BJ (cell line): ENCODE measurements at places on chromosomes 13 and 19. TPM values are rescaled to one million over a fixed set of nuclear protein-coding genes. Genes with fewer than 3 reads are reported as not detected.

RNF113B gene
- not detected in 2 replicates for polyA plus RNA-seq

DNA sequence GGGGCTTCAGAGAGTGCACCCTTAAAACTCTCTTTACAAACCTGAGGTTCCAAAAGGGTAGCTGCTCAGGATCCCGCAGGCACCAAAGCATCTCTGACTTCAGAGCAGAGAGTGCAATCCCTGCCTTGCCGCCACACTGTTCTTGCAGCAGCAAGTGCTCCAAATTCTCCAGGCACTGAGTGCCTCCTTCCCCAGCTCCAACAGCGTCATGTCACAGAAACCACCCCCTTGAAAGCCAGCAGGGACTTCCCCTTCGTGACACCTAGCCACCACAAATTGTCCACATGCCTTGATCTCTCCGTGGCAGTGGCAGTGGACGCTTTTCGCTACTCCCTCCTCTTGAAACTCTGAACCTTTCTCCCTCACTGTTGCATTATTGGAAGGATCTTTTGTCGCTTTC is 39.9 kb downstream of the MBNL2 start:
- DNase-seq: no peak

TMPRSS9 gene
- not detected in 2 replicates for polyA plus RNA-seq

- DNase-seq: no peak
These were observed 435.6 kb downstream of the FOXO1 start for GRCh38 chr13:40230833-40231266.

CFD gene
- polyA plus RNA-seq: 0.70 and 0.77 TPM in 2 replicates

ZNF227 gene
- polyA plus RNA-seq: 5.9 and 7.7 TPM in 2 replicates

DNA sequence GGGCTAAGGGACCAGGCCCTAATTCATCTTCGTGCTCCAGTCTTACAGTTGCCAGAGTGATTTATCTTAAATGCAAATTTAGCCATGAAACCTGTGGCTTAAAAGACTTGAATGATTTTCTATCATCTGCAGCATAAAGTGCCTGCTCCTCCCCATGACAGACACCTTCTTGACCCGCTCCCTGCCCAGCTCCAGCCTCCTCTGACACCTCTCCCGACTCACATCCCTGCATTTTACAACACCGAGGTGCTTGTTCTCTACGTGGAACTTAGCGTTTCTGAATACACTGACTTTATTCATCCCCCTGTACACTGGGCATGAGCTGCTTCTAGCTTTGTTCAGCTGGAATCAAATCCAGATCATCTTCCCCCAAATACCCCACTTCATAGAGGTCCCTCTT is 128.7 kb upstream of the MYO16 start:
- DNase-seq: no peak

DNA sequence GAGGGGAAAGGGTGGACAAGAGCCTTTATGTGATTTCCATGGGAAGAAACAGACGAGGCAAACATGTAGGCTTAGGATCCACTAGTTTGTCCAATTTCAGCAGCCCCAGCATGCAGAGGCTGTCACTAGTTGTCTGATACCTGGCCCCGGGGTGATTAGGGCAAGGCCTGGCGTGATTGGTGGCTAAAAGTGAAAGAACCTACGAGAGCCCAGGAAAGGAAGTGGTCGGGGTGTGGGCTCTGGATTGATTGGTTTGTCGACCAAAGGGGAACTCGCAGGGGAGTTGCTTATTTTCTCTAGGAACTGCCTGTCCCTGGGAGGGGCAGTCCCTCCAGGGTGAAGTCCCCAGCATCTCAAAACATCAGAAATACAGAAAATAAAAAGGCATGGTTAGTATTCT is 64.2 kb upstream of the UQCRFS1 start:
- no peak for DNase-seq

NFIX gene
- 12.8 and 29.4 TPM in 2 replicates for polyA plus RNA-seq

TYROBP gene
- polyA plus RNA-seq: not detected in 2 replicates

DNA sequence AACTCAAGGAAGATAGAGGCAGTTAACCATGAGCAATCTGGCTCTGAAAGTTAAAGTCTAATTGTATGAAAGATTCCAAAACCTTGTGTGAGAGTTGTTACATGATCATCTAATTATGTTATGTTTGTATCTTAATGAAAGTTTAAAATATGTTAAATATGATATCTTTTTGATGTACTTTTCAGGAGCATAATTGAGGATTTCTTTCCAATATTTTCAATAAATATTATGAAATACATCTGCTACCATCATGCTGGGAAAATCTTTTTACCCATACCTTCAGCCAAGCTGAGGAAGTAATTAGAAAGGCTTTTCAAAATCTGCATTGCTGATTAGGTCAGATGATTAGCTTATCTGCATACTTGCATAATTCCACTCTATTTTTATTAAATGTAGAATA is 318.4 kb downstream of the KLF12 start:
- DNase-seq: no peak

DNA sequence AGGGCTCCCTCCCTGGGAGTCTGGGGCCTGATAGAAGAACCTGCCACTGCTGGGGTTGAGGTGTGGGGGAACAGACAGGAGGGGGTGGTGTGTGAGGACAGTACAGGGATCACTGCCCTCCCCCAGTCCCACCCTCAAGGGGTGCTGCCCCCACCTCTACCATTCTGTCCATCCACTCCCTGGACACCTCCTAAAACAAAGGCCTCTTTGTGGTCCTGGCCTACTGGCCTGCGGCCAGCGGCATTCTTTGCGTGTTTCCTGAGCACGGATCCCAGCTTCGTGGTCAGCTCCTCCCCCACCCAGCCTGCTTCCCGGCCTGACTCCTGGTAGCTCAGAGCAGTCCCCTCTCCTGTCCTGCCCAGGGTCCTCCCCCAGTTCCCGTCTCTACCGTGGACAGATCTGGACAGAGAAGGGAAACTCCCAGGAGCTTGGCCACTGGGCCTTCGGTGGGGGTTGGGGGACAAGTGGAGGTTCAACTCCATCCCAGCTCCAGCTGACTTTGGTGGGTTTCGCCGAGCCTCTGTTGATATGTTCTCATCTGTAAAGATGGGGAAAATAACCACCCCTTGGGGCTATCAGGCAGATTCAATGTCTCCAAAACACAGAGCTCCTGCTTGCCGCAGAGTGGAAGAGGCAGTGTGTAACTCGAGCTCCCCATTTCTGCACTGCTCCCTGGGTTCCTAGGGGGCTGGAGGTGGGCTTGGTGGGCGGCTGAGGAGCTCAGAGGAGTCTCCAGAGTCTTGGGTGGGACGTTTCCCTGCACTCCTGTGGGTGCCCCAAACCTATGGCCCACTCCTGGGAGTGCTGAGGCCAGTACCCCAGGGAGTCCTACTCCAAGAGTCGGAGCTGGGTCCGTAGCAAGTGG is 48.7 kb downstream of the LYL1 start:
- DNase-seq: peak; percentile 86

- no peak for DNase-seq
These were observed 808 bp downstream of the SLITRK5 start for GRCh38 chr13:87671753-87672605.

ZNF534 gene
- 0.05 TPM in 1 of 2 replicates, not detected in the other for polyA plus RNA-seq

GRCh38 chr13:32629313-32629712 is 43.1 kb downstream of the PDS5B start:
- DNase-seq: no peak

DNA sequence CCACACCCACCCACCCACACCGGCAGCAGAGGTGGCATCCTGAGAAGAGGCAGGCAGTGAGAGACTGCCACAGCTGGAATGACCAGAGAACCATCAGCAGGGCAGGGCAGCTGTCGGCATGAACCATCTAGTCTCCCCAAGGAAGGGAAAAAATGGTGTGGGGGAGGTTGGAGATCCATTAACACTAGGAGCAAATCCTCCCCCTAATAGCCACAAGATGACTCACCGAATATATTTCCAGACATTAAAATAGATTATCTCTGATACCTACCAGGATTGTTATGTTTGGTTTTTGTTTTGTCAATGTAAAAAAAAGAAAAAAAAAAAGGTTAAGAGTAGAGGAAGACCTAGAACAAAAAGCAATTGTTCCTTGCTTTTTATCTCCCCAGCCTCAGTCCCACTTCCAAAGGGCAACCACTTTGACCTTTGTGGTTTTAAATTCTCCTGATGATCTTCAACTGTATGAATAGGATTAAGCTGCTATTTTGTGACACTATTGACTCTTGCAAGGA is 34.2 kb downstream of the THSD1 start:
- DNase-seq: no peak

- DNase-seq: no peak
These were observed 2.0 kb downstream of the PTH2 start for GRCh38 chr19:49421039-49421877.

GRCh38 chr13:36142735-36143134 is 11.6 kb upstream of the DCLK1 start:
- no peak for DNase-seq

GRCh38 chr19:7927605-7928333 is 1.8 kb upstream of the CTXN1 start:
- DNase-seq: no peak

KLK12 gene
- polyA plus RNA-seq: not detected in 2 replicates

ZNF540 gene
- 0.58 and 0.65 TPM in 2 replicates for polyA plus RNA-seq

TRIP10 gene
- 42.1 and 51.5 TPM in 2 replicates for polyA plus RNA-seq

RINL gene
- polyA plus RNA-seq: 1.9 TPM in 2 replicates

DNA sequence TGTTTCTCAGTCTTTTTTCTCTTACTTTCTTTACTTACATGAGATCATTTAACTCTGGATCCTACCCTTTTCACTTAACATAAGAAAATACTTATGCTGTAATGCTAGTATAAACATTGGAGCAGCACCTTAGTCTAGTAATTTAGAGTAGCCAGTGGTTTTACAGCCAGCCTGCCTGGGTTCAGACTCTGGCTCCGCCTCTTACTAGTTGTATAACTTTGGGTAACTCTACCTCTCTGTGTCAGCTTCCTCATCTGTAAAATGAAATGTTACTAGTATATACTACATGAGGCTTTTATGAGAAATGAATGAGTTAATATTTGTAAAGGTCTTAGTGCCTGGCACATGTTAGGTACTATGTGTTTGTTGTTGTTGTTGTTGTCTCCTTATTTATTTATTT is 5.6 kb downstream of the CDADC1 start:
- no peak for DNase-seq

- no peak for DNase-seq
These were observed 44.3 kb upstream of the CEACAM21 start for GRCh38 chr19:41531438-41532311.

DNA sequence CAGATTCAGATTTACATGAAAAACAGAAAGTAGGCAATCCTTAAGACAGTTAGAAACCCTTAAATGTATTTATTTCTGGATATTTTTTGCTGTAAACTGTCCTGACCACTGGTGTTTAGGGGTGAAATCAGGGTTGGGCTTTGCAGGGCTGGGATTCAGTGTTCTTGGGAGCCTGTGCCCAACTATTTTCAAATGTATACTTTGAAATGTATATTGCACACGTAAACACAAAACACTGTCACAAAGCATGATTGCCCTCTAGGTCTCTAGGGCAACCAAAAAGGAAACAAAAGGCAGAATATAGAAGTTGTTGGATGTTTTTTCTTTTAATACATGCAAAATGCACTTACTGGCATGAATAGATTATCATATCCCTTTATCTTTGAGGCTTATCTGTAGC is 1185.4 kb downstream of the DIAPH3 start:
- DNase-seq: no peak

DNA sequence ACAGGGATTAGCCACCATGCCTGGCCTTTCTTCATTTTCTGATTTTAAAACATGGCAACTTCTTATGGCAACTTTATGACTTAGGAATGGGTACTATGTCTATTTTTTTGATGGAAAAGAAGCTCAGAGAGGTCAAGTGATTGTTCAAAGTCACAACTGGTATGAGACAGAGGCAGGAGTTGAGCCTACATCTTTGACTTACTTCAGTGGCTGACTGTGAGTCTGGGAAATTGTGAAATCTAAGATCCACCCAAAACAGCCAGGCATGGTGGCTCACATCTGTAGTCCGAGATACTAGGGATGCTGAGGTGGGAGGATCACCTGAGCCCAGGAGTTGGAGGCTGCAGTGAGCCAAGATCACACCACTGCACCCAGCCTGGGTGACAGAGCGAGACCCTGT is 2.4 kb upstream of the ACTL9 start:
- no peak for DNase-seq

DNA sequence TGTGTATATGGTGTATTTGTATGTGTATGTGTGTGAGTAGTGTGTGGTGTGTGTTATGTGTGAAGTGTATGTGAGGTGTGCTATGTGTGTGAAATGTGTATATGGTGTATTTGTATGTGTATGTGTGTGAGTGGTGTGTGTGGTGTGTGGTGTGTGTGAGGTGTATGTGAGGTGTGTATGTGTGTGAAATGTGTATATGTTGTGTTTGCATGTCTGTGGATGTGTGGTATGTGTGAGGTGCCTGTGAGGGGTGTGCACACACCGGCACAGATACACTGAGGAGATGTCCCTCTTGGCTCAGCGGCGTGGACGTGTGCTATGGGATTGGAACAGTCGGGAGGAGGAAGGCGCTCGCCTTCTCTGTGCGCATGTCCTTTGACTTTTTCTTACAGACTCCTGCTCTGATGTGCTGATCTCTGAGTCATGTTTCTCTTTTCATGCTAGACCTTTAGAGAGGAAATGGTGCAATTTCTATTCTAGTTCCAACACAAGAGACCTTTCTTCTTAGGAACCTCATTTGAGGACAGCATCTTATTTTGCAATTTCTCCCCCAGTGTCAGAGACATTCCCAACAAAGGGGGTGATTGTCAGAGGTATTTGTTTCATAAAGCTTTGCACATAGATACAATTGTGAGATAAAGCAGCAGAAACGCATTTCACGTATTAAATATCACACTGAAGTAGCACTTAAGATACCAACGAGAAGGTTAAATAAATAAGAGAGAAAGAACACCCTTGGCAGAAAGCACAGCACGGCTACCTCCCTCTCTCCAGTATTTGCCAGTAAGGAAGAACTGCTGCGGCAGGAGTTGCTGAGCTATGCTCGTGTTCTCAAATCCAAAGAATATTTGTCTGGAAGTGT is 11.3 kb upstream of the TNFRSF19 start:
- DNase-seq: no peak

ADGRE3 gene
- polyA plus RNA-seq: not detected in 2 replicates

LHB gene
- not detected in 2 replicates for polyA plus RNA-seq

DNA sequence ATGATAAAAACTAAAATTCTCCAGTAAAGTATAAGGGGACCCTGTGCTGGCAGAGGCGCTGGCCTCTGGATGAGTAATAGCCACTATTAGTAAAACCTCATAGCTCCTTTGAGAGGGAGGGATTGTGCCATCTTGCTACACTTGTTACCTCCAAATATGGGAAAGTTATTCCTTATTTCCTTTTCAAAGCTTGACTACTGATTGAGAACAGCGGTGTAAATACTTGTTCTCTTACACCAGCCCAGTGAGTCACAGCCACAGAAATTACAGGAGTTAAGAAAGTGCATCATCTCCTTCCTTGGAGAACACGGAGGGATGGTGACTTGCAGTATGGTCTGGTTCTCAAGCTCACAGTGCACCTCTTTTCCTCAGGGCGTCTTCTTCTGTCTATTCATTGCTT is 379.0 kb downstream of the EFNB2 start:
- DNase-seq: peak; percentile 93

DNA sequence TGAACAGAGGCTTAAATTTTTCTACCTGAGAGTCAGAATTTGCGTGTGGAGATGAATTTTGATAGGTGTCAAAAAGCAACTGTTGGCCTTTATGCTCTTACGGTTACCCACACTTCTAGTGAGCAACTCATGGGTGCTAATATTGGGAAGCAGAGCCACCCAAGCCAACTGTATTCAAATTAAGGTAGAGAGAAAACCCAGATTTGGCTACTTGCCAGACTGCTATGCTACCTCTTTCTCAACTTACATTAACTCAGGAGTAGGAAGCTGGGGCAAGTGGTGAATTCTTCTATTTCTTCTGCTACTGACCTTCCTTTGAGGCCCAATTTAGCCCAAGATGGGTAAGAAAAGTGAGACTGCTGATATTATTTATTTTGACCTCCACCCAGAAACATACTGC is 83.9 kb downstream of the OLFM4 start:
- no peak for DNase-seq

- no peak for DNase-seq
These were observed 48.1 kb downstream of the PSG1 start for GRCh38 chr19:42831221-42832019.

ONECUT3 gene
- not detected in 2 replicates for polyA plus RNA-seq

GRCh38 chr19:6062274-6062673 is 48.0 kb downstream of the RFX2 start:
- DNase-seq: no peak
